ENCODE measurements at places on chromosomes 3 and 15.

DNA sequence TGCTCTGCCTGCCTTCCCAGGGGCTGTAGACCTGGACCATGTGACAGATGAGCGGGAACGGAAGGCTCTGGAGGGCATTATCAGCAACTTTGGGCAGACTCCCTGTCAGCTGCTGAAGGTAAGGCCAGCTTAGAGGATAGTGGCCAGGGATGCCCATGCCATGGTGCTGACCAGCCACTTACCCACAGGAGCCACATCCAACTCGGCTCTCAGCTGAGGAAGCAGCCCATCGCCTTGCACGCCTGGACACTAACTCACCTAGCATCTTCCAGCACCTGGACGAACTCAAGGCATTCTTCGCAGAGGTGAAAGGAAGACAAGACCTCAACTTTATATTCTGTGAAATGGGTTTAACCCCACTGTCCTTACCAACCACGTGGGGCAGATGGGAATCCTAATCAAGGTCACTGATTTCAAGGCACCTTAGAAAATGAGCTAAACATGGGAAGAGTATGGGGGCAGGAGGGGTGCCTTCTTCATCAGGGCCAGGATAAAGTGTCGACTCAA is 26.7 kb downstream of the NBEAL2 start:
- DNase-seq, result no peak

DNA sequence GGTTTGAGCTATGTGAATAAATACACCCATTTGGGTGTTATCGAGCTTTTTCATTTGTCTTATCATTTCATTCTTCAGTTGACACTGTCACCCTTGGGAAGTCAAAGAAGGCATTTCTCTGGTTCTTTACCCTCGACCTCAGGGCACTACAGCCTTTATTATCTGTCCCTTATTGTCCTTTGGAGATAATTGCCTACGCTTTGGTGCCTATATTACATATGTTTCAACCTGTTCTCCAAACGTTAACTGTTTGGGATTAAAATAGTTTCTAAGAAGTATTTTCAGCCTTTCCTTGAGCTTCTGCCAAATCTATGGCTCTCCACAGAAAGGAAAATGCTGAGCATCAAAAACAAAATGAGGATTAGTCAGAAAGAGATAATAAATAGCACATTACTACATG is 395.4 kb upstream of the ADAMTS9 start:
- no peak for DNase-seq

- no peak for DNase-seq
These were observed 129.4 kb upstream of the CNTN4 start for GRCh38 chr3:1969281-1969680.

GRCh38 chr3:14127516-14128161 is 2.8 kb downstream of the TMEM43 start:
- no peak for DNase-seq

DNA sequence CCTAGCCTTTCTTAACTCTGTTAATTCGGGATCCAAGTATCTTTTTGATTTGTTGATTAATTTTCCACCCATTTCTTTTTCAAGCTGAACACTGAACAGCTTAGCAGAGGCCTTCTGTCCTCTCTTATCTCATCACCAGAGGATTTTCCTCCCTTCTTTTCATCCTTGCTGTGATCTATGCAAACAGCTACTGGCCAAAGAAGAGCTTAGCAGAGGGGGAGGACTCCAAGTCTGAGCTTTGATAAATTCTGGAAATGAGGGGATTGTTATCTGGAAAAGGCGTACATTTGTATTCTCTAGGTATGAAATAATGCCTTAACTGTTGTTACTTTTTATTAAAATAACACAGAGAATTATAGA is 13.4 kb downstream of the DZIP3 start:
- DNase-seq, result no peak

DNA sequence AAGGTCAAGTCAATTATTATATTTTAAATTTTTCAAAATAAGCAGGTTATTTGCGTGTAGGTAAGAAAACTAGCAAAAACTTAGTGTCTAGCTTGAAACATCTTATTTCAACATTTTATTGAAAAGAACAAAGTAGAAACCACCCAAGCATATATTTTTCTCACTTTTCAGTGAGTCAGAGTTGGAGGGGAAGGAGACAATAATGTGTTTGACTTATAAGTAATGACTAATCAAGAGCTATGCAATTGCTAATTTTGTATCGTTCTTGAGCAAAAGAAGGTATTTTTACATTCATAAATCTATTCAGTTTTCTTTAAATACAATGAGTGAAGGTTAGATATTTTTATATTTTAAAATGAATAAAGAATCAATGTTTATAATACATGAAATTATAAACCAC is 54.4 kb upstream of the P2RY1 start:
- DNase-seq, result no peak

DNA sequence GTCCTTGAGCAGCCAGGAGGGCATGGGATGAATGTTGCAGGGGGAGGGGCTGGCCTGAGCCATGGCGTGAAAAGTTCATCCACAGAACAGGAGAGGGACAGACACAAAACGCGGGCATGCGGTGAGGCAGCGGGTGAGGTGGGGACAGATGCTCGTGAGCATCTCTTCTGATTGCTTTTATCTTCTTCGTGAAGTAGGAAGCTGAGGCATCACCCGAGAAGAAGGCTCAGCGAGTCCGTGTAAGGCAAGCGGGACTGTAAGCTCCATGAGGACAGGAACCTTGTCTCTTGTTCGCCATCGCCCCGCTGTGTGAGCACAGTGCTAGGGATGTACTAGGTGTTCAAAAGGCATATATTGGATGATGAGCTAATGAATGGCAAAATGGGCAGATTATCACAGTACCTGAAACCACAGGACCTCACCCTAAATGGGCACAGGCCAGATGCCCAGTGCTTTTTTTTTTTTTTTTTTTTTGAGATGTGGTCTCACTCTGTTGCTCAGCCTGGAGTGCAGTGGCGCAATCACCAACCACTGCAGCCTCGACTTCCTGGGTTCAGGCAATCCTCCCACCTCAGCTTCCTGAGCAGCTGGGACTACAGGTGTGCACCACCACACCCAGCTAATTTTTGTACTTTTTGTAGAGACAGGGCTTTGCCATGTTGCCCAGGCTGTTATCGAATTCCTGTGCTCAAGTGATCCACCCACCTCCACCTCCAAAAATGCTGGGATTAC is 46.8 kb downstream of the CPN2 start:
- no peak for DNase-seq

GRCh38 chr15:20106026-20106425 is 435.6 kb downstream of the GOLGA6L6 start:
- DNase-seq, result no peak

DNA sequence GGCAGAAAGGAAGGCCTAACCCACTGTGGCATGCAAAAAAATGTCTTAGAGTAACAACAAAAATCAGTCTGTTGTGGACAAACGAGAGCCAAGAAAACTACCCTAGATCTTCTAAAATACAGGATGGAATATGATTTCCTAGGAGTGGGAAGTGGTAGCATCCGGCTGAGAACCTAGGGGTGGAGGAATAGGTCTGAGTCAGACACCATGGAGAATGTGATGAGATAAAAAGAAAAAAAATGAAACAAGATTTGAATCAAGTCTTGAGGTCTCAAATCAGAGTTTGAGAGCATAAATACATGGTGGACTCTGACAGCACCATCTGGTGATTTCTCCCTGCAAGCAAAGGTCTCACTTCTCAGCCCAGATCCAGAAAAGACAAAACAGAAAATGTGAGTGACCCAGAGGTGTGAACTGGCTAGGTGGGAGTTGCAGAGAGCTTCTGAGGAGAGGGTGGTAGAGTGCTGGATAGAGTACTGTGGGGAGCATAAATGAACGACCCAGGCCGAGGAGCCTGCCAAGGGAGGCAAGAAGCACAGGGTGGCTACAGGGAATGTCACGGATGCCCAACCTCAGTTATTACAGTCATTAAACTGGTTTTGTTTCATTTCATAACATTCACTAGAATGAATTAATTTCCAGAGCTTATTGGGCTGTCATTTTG is 27.6 kb upstream of the VEPH1 start:
- no peak for DNase-seq

DNA sequence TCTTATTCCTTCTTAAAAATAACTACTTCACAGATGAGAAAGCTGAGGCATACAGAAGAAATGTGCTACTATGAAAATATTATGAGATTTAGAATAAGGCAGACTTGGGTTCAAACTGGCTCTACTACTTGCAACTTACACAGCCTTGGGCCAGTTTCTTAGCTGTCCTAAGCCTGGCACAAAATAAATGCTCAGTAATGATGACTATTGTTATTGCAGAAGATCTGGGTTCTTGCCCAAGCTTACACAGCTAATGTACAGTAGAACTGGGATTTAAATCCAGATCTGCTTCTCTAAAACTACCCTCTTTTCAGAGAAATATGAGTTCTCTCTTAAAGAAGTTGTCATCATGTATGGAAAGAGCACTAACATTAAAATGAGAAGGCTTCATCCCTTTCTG is 228.2 kb upstream of the TPRG1 start:
- no peak for DNase-seq

DNA sequence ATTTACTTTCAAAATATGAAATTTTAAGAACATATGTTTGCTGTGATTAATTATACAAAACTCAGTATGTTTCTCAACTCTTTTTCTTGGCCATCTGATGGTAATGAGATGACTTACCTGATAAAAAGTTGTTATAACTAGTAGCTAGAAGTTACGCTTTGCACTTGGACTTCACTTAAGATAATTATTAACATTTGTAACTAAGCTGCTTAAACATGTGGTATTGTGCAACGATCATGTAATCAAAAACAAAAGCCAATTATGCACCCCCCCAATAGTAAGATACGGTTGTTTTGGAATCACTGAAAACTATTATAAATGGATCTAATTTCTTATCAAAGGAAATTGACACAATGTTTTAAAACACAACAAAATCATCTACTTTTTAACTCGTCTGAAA is 342.9 kb downstream of the CNTN3 start:
- DNase-seq, result no peak

- DNase-seq, result no peak
These were observed 25.2 kb downstream of the IDH3A start for GRCh38 chr15:78174401-78174800.

DNA sequence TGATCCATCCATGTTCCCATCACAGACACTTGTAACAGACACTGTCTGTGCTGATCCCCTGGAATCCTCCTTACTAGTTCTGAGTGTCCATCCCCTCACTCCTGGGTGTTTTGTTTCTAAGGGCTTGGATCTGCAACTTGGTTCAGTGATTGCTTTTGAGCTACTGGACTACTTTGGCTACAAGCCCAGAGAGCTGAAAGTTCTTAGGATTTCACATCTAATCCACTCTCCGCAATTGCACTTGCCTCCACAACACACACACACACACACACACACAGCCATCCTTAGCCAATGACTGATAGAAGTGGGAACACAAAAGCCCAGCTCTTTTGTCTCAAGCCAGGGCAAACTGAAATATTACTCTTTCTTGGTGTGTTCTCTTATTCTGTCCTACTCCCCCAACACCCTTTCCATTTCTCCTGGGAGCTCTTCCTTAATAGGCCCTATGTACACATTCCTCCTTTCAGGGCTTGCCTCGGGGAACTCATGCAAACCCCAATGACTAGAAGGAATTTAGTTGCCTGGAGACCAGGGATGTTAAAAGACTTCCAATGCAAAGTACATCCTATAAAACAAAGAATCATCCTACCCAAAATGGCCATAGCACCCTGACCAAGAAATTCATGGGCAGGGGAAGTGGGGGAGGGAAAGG is 206.1 kb upstream of the UBE2E2 start:
- DNase-seq, result no peak

GRCh38 chr3:22101351-22101750 is 350.3 kb upstream of the ZNF385D start:
- DNase-seq, result no peak

- DNase-seq, result no peak
These were observed 135.1 kb upstream of the UBP1 start for GRCh38 chr3:33575311-33575710.

DNA sequence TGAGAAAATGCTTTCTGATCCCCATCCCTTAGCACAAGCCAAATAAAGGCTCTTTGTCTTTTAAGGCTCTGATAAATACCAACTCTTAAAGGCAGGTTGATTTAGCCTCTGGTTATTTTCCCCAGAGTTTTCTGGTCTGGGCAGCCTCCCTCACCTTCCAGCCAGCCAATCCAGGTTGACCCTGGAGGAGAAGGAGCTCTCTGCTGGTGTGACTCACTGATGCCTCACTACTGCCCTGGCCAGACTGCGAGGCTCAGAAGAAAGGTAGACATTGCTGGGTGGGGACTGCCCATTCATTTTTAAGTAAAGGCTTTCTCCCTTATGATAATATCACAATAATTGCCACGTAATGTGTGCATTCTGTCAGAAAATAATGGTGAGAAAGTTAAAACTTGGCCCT is 37.1 kb downstream of the SLCO3A1 start:
- DNase-seq, result no peak

DNA sequence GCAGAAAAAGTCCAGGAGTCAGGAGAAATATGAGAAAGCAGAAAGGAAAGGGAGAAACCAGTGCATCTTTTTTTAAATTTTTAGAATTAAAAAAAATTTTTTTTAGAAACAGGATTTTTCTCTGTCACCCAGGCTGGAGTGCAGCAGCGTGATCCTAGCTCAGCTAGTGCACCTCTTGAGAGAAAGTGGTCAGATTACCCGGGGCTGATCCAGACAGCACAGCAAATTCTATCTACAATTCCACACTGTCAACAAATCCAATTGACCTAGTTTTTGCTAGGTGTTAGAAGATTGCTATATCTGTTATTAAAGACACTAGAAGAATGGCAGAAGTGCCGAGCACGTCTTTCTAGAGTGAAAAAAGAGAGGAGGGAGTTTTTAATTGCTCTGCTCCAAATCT is 117.3 kb downstream of the RFTN1 start:
- no peak for DNase-seq

DNA sequence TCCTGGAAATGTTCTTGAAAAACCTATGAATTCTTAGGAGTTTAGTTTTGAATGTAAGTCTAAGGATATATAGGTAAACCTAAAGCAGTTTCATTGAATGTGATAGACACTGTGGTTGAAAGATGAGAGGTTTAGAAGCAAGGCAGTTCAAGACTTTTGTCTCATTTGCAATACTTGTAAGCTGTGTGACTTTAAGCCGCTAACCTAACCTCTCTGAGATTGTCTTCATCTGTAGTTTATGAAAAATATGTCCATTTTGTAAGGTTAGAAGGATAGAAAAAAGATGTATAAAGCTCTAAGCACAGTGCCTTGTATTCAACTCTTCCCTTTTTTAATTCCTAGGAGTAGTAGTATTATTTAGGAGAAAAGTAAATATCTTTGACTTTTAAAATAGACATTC is 306.6 kb upstream of the ARRDC4 start:
- no peak for DNase-seq

DNA sequence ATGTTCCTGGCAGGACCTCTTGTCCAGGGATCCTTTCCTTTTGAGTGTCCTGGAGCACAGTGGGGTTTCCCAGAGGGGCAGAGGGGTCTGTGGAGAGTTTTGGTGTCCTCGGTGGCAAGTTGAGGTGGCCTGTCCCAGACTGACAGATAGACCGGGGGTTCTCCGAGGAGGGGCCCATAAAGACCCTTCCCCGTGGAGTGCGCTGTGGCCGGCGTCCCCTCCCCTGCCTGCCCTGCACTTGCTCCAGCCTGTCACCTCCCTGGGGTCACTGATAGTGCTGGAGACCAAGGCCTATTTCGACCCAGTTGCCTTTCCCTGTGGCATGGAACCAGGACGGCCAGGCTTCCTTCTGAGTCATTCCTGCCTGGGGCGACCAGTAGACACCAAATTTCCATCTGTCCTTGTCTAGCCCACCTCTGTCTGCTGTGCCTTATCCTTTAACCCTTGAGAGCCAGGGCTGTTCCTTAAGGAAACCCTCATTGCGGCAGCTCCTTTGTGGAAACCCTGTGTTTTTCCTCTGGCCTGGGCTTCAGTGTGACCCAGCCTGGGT is 2.9 kb downstream of the MUC4 start:
- no peak for DNase-seq
